Thoracic aorta (tissue), 2 donors: ENCODE measurements at places on chromosomes 2 and 18.

DNA sequence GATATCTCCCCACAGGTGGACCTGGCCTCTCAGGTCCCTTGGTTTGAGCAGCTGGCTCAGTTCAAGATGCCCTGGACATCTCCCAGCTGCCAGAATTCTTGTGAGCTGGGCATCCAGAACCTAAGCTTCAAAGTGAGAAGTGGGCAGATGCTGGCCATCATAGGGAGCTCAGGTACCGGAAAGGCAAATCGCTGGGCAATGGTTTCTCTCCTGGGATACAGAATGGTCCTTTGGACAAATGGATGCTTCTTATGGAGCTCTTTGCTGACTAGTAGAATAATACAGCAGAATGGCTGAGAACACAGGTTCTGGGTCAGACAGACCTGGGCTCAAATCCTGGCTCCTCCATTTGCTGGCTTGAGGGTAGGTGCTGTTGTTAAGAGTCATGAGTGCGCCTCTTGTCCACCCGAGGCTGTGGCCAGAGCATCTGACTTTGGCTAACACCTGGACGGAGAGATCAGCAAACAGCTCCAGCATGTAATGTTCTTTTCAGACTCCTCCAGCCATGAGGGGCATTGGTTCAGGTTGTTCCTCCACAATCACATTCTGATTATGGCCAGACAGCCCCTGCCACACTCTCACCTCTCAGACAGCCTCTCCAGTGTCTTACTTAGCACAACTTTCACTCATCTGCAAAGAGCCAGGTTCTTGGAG, 7.5 kb downstream of the ABCG8 start:
- DNase-seq, result no peak

DNA sequence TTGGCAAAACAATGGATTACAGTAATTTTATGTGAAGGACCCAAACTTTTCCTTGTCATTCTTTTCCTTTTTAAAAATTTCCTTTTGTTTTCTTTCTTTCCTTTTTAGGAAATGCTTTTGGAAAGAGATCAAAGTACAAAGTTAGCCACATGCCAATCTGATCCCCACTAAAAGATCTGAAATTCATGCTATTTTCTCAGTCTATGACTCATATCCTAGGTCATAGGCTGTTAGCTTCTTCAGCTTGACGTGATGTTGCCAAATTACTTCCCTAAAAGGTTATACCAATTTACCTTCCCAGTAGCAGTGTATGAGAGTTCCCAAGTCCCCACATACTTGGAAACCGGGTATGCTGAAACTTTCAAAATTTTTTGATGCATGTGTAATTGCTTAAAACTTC, 355.3 kb downstream of the INSIG2 start:
- no peak for DNase-seq

GRCh38 chr2:120206022-120206581, 17.1 kb downstream of the TMEM185B start:
- no peak for DNase-seq

- DNase-seq, result peak; percentile 56
Measured at GRCh38 chr2:45992021-45992740, 305.0 kb upstream of the EPAS1 start.

DNA sequence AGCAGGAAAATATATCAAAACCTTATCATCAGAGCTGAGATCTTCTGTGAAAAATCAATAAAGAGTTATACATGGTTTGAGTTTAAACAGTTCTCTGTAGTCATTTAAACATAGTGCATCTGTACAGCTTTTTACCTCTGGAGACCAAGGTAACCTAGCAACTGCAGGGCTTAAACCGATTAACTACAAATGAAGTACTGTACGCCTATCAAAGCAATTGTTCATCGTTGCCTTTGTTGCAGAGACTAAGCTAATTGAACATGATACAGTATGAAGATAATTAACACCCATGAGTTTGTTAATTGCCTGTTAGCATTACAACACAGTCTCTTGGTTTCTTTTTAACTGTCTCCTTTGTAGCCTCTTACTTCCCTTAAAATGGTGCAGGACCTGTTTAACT, 147.9 kb downstream of the LNPK start:
- no peak for DNase-seq

GRCh38 chr2:168622559-168622958, 166.5 kb downstream of the CERS6 start:
- no peak for DNase-seq

GRCh38 chr2:39865751-39866150, 86.7 kb upstream of the THUMPD2 start:
- no peak for DNase-seq

DNA sequence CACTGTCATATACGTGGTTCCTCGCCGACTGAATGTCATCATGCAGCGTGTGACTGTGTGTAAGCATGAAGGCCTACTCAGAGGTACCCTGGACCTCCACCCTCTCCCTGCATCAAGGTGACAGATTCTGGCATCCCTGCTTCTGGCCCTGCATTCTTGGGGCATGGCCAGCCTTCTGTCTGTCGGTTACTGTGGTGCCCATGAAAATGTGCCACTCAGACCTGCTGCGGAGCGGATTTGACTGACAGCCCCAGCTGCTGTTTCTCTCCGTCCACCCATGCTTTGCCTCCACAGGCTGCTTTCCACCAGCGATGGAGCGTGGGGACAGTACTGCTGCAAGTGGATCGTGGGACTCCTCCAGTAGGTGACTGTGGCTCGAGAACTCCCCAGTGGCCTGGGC, 9.6 kb downstream of the TMEM177 start:
- DNase-seq, result no peak

- no peak for DNase-seq
Measured at GRCh38 chr18:57784034-57784800, 18.9 kb downstream of the ATP8B1 start.
